Vagina (tissue), 2 donors: ENCODE measurements at places on chromosomes 16 and 17. TPM values are rescaled to one million over a fixed set of nuclear protein-coding genes. Genes with fewer than 3 reads are reported as not detected.

- DNase-seq, result no peak
Observed at GRCh38 chr17:49510720-49511110, 15.6 kb downstream of the NGFR start.

The CHST4 gene
- total RNA-seq, result not detected

- no peak for DNase-seq
Observed at GRCh38 chr17:14211801-14212200, 24.9 kb downstream of the CDRT15 start.

DNA sequence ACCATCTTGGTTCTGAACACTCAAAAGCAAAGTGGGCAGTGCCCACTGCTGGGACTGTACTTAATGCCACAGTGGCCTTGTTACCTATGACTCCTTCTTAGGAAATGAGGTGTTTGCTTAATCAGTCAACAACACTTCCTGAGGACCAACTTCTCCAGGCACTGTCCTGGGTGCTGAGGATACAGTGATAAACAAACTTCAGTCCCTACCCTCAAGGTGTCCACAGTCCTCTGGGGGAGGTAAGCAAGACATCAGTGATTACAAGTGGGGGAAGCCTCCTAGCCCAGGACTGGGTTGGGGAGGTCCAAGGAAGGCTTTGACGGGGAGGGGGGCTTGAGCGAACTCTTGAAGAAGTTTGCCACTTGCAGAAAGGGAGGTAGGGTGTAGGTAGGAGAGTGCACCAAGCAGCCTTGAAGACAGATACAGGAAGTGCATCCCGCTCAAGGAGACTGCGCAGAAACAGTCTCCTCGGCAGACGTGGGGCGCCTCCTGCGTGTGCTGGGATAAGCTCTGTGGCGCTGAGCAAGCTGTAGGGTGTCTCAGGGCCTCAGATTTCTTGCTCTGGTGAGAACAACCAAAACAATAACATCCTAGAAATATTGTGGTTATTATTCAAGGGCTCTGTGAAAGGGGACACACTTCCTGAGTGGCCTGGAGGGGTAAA is 2.6 kb upstream of the ABCC3 start:
- no peak for DNase-seq

GRCh38 chr16:67286441-67287235 is 7.3 kb downstream of the PLEKHG4 start:
- DNase-seq, result no peak

DNA sequence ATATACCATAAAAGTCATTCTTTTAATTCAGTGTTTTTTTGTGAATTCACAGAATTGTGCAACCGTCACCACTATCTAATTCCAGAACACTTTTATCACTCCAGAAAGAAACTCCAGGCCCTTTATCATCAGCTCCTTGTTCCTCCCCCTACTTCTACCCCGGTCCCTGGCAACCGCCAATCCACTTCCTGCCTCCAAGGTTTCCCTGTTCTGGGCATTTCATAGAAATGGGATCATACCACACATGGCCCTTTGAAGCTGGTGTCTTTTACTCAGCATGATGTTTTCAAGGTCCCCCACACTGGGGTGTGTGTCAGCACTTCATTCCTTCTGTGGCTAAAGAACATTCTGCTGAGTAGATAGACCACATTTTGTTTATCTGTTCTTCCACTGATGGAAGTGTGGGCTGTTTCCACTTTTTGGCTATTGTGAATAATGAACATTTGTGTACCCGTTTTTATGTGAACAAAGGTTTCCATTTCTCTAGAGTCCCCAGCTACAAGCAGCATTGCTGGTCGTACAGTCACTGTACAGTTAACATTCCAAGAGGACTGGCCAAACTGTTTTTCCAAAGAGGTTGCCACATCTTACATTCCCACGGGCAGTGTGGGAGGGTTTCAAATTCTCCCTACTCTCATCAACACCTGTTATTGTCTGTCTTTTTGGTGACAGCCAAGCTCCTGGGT is 75.8 kb upstream of the ZNF469 start:
- no peak for DNase-seq

GRCh38 chr16:27102701-27103575 is 36.2 kb downstream of the C16orf82 start:
- DNase-seq, result peak; percentile 40

The ODAD4 gene
- 1.7 TPM for total RNA-seq

GRCh38 chr17:9842057-9842758 is 16.5 kb downstream of the GLP2R start:
- DNase-seq, result peak; percentile 93

The CSH2 gene
- not detected for total RNA-seq

GRCh38 chr17:40062329-40063186 is at the start of gene THRA:
Gene THRA (plus strand): TSS chr17:40062965. CDS start chr17:40074489, 11,524 bp downstream.
- no peak for DNase-seq

The GNAO1 gene
- 16.2 TPM for total RNA-seq

The FAM20A gene
- total RNA-seq, result 16.2 TPM

The ELAC2 gene
- total RNA-seq, result 134 TPM

DNA sequence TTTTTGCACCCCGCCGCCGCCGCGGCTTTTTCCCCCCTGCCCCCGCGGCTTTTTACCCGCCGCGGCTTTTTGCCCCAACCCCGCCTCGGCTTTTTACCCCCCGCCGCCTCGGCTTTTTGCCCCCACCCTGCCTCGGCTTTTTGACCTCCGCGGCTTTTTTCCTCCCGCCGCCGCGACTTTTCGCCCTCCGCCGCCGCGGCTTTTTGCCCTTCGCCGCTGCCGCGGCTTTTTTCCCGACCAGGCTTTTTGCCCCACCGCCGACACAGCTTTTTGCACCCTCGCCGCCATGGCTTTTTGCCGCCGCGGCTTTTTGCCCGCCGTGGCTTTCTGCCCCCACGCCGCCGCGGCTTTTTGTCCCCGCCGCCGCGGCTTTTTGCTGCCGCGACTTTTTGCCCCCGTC is 137.0 kb upstream of the TP53TG3D start:
- DNase-seq, result no peak

GRCh38 chr17:56672195-56672594 is 78.7 kb downstream of the NOG start:
- no peak for DNase-seq

DNA sequence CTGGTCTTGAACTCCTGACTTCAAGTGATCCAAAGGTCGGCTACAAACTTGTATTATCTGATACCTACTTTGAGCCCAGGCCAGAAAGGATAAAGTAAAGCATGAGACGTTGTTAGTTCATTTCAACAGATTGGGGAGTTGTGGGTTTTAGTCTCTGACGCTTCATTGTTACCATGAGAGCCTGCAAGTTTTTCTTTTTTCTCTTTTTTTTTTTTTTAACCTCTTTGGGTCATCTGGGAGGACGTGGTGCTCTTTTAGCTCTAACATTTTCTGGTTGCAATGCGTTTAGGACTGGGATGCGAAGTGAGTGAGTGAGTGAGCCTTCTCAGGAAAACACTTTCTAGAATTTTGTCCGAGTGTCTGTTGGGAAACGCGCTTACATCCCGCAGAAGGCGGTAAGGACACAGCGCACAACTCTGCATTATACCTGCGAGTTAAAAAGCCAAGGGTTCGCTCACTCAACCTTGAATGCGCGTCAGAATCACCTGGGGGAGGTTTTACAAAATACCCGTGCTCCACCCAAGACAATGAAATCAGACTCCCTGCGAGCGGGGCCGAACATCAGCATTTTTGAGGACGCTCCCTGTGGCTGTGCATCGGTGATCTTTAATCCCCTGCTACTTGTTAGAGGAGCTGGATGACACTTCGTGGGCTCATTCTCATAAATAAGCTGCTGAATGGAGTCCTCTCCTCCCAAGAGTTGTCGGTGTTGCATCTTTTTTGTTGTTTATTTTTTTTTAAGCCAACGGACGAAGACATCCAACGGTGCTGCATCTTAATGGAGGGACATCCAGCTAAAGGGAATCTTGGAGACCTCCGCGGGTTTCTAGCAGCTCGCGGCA is 629 bp upstream of the RNF135 start:
- no peak for DNase-seq

The COL1A1 gene
- total RNA-seq, result 171 TPM

DNA sequence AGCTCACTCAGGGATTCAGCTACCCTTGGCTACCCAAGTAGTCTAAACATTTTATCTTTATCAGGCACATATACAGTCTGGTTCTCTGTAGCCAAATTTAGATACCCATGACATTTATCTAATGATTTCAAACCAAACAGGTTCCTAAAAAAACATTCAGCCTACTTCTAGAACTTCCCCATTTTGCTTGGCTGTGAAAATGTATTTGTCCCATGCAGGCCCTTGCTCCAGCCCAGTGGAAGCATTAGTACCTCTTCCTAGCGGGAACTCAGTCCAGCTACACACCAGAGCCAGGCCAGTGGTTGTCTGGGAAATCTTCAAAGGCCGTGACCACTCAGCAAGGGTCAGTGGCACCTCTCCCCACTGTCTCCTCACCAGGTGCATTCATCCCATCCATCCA is 26.2 kb upstream of the NAGLU start:
- no peak for DNase-seq

The KCNAB3 gene
- 2.7 TPM for total RNA-seq

GRCh38 chr17:82825540-82826124 is 14.2 kb downstream of the ZNF750 start:
- no peak for DNase-seq

The TRIM25 gene
- 70.0 TPM for total RNA-seq

The KRT33A gene
- total RNA-seq, result 1.5 TPM

GRCh38 chr17:8189041-8189710 is 804 bp downstream of the BORCS6 start:
- DNase-seq, result no peak

DNA sequence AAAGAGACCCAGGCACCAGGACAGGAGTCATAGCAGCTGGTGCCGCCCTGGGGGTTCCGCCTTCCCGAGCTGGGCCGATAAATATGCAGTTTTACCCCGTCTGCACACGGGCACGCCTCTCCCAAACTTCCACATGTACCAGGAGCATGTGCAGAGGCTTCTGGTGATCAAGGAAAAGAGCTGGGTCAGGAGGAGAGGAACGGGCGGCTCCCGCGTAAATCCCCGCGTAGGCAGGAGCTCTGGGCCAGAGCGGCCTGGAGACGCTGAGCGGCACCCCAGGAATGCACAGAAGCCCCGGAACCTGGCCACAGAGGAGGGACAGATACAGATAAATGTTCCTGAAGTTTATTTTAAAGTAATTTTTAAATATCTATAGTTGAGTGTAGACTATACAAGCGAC is 46.6 kb upstream of the METRNL start:
- peak; percentile 32 for DNase-seq

DNA sequence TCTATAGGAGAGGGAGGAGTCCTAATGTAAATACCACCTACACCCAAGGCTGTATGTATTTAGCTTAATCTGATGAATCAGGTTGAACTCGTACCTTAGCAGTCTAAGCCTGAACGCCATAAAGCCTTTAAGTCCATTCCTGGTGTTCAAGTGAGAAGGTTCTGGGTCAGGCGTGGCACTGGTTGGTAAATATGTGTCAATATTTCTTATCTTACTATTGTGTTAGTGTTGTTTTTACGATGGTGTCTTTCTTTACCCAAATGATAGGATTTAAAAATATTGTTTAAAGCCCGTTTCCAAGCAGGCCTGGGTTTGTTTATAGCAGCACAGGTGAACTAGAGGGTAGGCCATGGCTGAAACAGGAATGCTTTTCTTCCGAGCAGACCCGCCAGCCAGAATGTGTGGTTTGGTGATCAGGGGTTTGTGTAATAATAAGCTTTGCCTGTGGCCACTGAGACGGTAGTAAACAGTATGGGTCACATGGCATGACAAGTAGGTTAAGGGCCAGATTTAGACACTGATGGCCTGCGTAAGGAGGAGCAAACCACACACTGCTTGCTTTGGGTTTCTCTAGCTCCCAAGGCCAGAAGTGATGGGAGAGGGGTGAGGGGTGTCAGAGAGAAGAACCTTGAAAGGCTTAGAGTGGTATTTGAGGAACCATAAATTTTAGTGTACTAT is 3.3 kb downstream of the TMEM94 start:
- no peak for DNase-seq

The SF3B3 gene
- total RNA-seq, result 91.3 TPM
